ENCODE measurements at places on chromosomes 16 and 17.

GRCh38 chr17:73476890-73477350 is 165.1 kb upstream of the CDC42EP4 start:
- DNase-seq, result no peak

- no peak for DNase-seq
These were observed 486.1 kb upstream of the SALL1 start for GRCh38 chr16:51636920-51637769.

DNA sequence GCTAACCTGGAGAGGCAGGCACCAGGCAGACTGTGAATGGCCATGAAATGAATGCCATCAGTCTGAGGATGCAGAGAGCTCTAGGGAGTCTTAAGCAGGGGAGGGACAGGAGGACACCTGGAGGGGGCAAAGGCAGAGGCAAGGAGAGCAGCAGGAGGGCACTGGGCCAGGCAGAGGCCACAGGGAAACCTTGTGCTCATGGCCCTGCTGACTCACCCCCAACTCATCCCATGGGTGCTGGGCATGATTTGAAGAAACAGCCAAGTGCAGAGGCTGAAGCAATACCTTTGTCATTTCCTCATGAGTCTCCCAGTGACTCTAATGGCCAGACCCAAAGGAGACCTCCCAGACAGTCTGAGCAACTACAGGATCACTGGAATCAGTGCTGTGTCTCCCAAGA is 141.4 kb downstream of the TMEM132E start:
- no peak for DNase-seq

GRCh38 chr16:11994143-11995119 is 17.9 kb downstream of the SNX29 start:
- peak; percentile 26 for DNase-seq

GRCh38 chr16:86396422-86396821 is 113.9 kb upstream of the FOXF1 start:
- DNase-seq, result no peak

GRCh38 chr16:67773099-67773498 is 33.3 kb downstream of the RANBP10 start:
- DNase-seq, result no peak

GRCh38 chr16:85905110-85906095 is 6.4 kb downstream of the IRF8 start:
- DNase-seq, result no peak

DNA sequence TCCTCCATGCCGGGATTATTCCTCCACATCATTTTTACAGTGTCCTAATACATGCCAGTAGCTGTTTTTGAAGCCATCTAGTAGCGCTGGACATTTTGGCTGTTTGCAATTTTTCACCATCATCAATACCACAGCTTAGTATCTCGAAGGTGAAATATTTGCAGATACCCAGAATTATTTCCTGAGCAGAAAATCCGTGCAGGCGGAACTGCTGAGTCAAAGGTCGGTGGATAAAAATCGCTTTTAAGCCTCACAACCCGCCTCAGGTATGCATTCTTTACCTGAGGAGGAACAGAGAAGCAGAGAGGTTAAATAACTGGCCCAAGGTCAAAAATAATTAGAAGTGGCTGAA is 584 bp upstream of the TNRC6A start:
- DNase-seq, result no peak

- no peak for DNase-seq
These were observed 16.8 kb upstream of the NKD1 start for GRCh38 chr16:50531359-50531758.

GRCh38 chr17:80173126-80173525 is 3.3 kb downstream of the CARD14 start:
- no peak for DNase-seq

DNA sequence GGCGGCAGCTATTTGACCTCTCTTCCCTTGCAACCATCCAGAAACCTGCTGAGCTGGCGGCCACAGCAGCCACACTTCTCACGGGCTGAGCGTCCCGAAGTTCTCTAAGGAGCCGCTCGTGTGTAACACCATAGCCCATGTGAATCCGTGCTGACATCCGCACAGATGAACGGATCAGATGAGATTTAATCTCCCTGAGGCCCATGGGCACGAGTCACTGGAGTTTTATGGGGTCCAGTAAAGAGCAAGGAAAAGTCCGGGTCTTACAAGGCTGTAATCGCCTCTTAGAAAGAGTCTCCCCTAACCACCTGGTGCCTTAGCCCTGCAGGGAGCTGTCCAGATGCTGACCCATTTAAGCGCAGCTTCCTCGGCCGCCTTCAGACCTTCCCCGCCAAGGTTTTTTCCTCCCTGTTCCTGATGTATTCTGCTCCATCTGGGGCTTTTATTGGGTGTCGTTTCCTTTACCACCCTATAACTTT is 5.5 kb upstream of the CACNG5 start:
- DNase-seq, result peak; percentile 86

DNA sequence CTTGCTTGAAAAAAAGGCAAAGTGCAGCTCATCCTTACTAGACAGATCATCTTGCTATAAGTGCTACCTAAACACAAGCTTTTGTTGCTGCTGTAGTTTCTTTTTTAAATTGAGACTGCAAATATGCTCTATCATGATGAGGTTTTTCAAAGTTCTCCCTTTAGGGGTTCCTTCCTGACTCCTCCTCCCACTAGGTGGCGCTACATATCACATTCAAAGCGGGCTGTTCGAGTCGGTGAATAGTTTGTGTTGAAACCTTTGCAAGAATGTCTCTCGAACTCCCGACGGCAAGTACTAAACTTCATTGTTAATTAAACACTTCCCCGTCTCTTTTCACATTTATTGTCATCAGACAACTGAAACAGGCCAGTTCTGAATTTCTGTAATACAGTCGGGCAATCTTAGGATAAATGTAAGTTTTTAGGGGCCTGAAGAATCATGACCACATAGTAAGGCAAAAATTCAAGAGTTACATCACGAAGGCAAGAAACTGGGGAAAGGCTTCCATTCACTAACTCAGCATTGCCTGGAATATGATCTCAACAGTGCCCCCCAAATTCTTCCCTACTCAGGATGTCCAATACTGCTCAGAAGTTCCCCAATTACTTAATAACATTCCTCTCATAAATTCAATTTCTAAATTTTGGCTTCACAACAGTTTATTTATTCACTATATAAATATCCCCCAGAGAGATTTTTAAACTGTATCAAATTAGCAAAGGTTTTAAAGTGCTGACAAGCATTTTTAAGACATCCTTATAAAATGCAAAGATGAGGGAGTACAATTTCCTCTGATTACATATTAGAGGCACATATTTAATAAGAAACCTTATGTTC is 6.7 kb downstream of the HS3ST3A1 start:
- DNase-seq, result peak; percentile 66

- DNase-seq, result no peak
These were observed 386.2 kb downstream of the SNX29 start for GRCh38 chr16:12362482-12363458.

GRCh38 chr17:82863941-82864712 is 24.3 kb upstream of the ZNF750 start:
- peak; percentile 93 for DNase-seq

DNA sequence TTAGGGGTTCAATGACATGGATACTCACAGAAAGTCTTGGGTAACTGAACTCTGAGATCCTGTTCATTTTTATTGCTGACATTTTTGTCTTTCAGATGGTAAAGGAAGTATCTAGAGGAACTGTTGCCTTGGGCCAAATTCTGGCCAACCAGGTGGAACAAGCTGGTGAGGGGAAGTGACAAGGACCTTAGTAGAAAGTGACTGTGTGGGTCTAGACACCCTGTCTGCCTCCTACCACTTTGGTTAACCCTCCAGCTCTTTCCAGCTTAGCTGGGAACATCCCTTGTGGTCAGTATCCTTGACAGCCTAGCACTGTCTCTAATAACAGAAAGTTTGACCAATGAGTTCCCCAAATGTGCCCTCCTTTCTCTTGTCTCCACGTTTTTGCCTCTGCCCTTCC is 28.8 kb upstream of the PRKCB start:
- DNase-seq, result peak; percentile 19

- no peak for DNase-seq
These were observed 40.1 kb downstream of the PRMT7 start for GRCh38 chr16:68350813-68351350.

DNA sequence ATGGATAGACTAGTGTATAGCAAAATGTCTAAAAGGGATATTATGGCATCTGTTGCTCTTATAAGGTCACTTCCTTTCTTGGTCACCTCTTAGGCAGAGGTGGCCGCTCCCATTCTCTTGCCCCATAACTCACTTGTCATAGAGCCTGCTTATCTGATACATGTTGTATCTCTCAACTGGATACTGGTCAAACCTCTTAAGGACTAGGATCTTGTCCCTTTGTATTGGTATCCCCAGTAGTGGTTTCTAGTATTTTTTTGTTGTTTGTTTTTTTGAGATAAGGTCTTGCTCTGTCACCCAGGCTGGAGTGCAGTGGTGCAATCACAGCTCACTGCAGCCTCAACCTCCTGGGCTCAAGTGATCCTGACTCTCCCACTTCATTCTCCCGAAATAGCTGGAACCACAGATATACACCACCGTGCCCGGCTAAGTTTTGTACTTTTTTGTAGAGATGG is 27.0 kb downstream of the ZSWIM7 start:
- DNase-seq, result no peak

DNA sequence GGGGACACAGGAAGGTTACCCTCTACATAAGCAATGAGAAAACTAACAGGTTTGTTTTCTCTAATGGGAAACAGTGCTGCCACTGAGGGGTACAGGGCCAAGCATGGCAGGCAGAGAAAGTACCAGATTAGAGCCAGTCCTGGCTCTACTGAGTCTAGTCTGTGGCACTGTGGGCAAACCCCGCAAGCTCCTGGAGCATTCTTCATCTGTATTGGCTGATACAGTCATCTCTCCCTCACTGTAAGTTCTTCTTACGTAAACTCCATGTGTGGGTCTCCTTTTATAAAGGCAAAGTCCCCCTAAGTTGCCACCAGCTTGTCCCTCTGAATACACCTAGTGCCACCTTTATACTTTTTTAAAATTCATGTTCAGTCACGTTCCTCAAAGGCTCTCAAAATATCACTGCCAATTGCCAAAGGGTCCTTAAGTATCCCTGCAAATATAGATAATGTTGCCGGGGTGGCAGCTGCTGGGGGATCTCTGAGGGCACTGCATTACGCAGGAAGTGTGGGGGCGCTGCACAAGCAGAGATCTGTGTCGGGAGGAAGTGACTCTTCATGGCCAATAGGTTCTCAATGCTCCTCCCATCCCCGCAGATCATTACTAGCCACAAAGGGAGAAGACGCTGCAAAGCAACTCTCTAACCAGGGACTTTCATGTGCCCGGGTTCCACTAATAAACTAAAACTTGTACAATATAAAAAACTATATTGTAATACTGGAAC is 18.8 kb downstream of the XPO6 start:
- DNase-seq, result peak; percentile 57

- DNase-seq, result no peak
These were observed 545.5 kb downstream of the TMEM114 start for GRCh38 chr16:8044796-8045195.

GRCh38 chr16:72936408-72936807 is 111.5 kb downstream of the ZFHX3 start:
- no peak for DNase-seq

GRCh38 chr17:49249292-49249794 is 18.8 kb upstream of the PHOSPHO1 start:
- no peak for DNase-seq

DNA sequence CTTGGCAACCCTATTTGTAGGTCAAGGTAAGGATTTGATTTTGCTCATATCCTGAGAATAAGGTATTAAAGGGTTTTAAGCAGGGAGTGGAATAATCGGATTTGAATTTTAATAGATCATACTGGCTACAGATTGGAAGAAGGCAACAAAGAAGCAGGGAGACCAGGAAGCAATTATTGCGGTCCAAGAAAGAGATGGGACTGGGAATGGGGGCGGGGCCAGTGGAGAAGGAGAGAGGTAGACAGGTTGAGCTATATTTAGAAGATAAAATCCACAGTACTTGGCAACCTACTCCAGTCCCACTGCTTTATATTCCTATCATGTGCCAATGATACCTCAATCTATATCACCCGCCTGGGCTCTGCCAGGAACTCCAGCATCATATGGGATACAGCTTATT is 5.8 kb upstream of the NOL11 start:
- DNase-seq, result no peak

GRCh38 chr17:66240013-66240412 is 10.8 kb upstream of the APOH start:
- DNase-seq, result no peak

GRCh38 chr17:18925187-18925586 is 26.8 kb upstream of the SLC5A10 start:
- no peak for DNase-seq

DNA sequence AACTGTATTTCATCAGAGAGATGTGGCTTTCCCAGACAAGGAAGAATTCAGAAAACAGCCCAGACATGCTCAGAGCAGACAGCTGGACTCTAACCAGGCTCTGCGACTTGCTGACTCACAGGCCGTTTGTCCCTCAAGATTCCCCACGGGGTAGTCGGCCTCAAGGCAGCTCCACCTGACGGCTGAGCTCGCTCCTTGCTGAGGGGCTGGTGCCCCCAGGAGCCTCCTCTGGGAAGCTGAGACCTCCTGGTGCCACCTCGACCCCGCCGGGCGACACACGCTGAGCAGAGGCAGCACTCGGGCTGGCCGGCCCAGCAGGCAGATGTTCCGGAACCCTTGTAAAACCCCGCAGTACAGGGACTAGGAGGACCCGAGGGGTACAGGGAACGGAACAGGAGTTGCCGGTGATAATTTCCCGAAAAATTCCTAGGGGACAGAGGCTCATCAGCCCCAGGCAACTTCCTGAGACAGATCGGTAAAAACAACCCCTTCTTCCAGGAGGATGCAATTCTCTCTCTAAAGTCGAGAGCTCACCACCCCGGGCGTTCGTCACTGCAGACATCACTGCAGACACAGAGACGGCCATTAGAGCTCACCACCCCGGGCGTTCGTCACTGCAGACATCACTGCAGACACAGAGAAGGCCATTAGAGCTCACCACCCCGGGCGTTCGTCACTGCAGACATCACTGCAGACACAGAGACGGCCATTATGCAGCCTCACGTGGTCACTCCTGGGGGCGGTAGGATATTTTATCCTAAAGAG is 19.9 kb downstream of the RPH3AL start:
- no peak for DNase-seq

DNA sequence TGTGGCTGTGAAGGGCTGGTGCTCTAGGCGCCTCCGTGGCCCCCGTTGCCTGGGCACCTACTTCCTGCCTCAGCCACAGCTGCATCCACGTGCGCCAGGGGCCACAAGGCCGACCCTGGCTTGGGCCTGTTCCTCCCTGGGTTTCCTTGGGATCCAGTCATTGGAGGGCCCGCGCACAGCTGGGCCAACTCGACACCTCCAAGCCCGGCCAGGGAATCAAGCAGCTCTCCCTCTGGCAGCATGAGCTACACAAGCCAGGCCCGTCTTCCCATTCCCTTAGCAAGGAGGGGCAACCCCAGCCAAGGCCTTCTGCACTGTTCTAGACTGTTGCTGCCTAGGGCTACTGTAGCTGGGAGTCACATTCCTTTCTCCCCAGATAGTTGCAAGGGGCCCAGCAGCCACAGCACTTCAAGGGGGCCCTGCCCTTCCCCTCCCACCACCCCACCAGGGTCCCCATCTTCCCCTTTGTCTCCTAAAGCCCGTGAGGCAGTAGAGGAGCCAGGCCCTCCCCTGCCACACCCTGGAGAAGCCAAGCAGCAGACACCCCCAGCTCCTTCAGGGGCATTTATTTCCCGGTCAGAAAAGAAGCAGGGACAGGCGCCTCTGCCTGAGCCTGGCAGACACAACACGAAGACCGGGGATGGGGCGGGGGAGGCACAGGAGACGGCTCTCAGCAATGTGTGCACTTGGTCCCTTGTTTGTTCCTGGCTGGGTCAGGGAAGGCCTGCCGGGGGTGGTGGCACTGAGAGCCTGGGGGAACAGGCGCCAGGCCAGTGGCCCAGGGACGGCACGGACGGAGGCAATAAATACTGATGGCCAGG is 3.8 kb downstream of the ARHGDIA start:
- DNase-seq, result peak; percentile 92
